Ascending aorta (tissue), 2 donors: ENCODE measurements at places on chromosomes 1 and 21.

- H3K27me3 ChIP-seq, result no peaks in the 10 kb centered on the region
- H3K27ac ChIP-seq, result no peak overlapping the region
- no peaks in the 10 kb centered on the region for H3K4me1 ChIP-seq
- no peak overlapping the region for H3K4me3 ChIP-seq
- no peaks in the 10 kb centered on the region for H3K36me3 ChIP-seq
These were observed 148.7 kb upstream of the LMO4 start for GRCh38 chr1:87179851-87180519.

GRCh38 chr1:160628799-160629263 lies 18.0 kb downstream of the SLAMF1 start:
- H3K4me3 ChIP-seq, result no peak overlapping the region
- no peak overlapping the region for H3K27ac ChIP-seq
- H3K4me1 ChIP-seq, result no peaks in the 10 kb centered on the region
- H3K27me3 ChIP-seq, result no peaks in the 10 kb centered on the region

DNA sequence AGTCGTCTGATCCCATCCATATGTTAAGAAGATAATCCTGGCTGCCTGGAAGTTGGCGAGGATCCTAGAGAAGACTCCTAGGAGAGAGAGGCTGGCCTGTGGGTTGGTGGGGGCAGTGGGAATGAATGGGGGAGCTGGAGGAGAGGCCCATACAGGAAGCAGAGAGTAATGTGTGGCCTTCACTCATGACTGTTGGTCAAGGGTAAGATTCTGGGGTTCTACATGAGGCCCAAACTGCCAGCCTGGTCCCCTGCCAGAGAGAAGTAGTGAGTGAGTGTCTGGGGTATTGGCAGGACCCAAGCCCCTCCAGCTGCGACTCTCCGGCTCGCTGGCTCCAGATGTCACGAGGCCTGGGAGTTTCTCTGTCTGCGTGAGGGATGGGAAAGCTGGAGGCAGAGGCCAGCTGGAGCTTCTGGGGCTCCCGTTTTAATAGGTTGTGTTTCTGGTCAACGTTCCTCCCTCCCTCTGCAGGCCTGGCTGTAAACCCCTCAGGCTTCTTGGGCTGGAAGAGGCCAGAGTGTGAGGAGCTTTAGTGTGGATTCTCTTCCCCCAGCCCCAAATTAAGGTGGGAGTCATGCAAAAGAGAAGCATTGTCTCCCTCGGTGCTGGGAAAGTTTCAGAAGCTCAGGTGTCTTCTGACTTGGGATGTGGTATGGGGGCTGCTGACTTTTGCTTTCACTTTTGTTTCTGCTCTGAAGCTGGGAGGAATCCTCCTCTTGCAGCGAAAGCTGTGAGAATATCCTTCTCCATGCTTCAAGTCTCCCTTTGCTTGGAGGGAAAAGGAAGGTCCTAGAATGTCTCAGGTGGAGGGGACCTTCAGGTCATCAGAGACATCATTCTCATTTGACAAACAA lies 2.6 kb downstream of the TMEM51 start:
- H3K36me3 ChIP-seq, result no peaks in the 10 kb centered on the region
- DNase-seq, result no peak
- H3K27ac ChIP-seq, result no peak overlapping the region
- no peaks in the 10 kb centered on the region for H3K4me1 ChIP-seq
- H3K27me3 ChIP-seq, result no peaks in the 10 kb centered on the region

GRCh38 chr1:61580417-61580816 lies 144.5 kb downstream of the TM2D1 start:
- H3K27ac ChIP-seq, result no peak overlapping the region
- no peaks in the 10 kb centered on the region for H3K4me1 ChIP-seq
- no peak overlapping the region for H3K4me3 ChIP-seq
- H3K27me3 ChIP-seq, result no peaks in the 10 kb centered on the region
- no peak for DNase-seq

- DNase-seq, result no peak
- H3K4me1 ChIP-seq, result peaks cover 12% of the 10 kb centered on the region
- no peaks in the 10 kb centered on the region for H3K36me3 ChIP-seq
- no peak overlapping the region for H3K4me3 ChIP-seq
- no peak overlapping the region for H3K27ac ChIP-seq
These were observed 6.3 kb downstream of the PDZK1IP1 start for GRCh38 chr1:47183308-47184089.

DNA sequence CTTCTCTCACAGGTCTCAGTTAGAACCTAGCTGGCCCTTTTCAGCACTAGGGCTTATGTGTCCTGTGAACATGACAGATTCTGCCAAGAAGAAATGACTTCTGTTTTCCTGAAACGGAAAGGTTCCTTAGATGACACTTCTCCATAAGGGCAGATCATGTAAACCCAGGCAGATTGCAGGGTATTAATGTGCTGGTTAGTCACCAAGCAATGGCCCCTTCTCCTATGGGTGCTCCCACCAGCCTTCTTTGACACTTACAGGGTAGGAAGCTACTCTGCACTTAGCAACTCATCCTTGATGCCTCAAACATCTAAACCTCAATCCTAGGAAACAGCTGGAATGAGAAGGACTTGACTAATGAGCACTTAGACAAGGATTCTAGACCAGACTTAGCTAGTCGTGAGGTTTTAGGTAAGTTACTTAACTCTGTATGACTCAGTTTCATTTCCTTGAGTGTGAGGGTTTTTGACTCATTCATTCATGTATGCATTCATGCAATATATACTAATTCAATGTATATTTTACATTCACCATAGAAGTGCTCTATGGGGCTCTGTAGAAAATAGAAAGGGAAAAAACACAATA lies 74.1 kb upstream of the PLXNA2 start:
- H3K27ac ChIP-seq, result no peak overlapping the region
- H3K36me3 ChIP-seq, result no peaks in the 10 kb centered on the region
- no peak overlapping the region for H3K4me3 ChIP-seq
- no peaks in the 10 kb centered on the region for H3K27me3 ChIP-seq

GRCh38 chr1:18290740-18291412 lies 183.3 kb downstream of the IGSF21 start:
- H3K4me1 ChIP-seq, result no peaks in the 10 kb centered on the region
- no peak overlapping the region for H3K27ac ChIP-seq
- H3K27me3 ChIP-seq, result no peaks in the 10 kb centered on the region
- no peak for DNase-seq

- no peak for DNase-seq
- H3K36me3 ChIP-seq, result no peaks in the 10 kb centered on the region
- H3K27me3 ChIP-seq, result no peaks in the 10 kb centered on the region
- H3K4me3 ChIP-seq, result no peak overlapping the region
- H3K4me1 ChIP-seq, result no peaks in the 10 kb centered on the region
These were observed 21.5 kb upstream of the LYST start for GRCh38 chr1:235888119-235888643.

- H3K27me3 ChIP-seq, result no peaks in the 10 kb centered on the region
- H3K4me1 ChIP-seq, result peaks cover 15% of the 10 kb centered on the region
- H3K4me3 ChIP-seq, result no peak overlapping the region
- peak; percentile 24 for DNase-seq
- H3K36me3 ChIP-seq, result no peaks in the 10 kb centered on the region
These were observed 67.4 kb downstream of the FOXD2 start for GRCh38 chr1:47505267-47505666.

GRCh38 chr1:167121375-167122120 lies 27.7 kb downstream of the STYXL2 start:
- H3K27me3 ChIP-seq, result no peaks in the 10 kb centered on the region
- H3K4me3 ChIP-seq, result peak overlapping the region; percentile 21
- peaks cover 22% of the 10 kb centered on the region for H3K36me3 ChIP-seq
- H3K4me1 ChIP-seq, result no peaks in the 10 kb centered on the region

DNA sequence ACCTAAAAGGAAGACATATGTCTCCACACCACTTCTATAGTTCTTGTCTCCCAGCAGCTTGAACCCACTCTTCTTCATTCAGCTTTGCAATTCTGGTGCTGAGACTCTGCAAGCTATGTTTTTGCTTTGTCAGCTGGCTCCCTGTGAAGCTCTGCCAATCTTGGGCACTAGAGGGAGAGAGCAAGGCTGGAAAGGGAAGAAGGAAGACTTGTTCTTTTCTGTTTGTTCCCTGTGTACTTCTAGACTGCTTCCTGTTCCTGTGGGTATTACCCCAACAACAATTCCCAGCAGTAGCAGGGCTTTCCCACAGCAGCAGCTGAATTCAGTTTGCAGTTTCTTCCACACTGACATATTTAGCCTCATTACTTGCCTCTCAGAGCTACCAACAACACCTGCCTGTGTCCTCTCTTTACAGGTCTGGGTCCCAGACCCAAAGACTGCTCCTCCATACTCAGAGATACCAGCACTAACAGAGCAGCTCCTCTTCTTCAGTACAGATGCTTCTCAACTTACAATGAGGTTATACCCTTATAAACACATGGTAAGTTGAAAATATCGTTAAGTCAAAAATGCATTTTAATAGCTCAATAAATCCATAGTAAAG lies 275.2 kb upstream of the NEGR1 start:
- no peak overlapping the region for H3K4me3 ChIP-seq
- no peaks in the 10 kb centered on the region for H3K36me3 ChIP-seq
- no peaks in the 10 kb centered on the region for H3K27me3 ChIP-seq
- H3K4me1 ChIP-seq, result no peaks in the 10 kb centered on the region

- no peaks in the 10 kb centered on the region for H3K4me1 ChIP-seq
- no peaks in the 10 kb centered on the region for H3K27me3 ChIP-seq
- H3K4me3 ChIP-seq, result no peak overlapping the region
These were observed 17.5 kb downstream of the ZBTB18 start for GRCh38 chr1:244068567-244068966.

- H3K27ac ChIP-seq, result no peak overlapping the region
- no peaks in the 10 kb centered on the region for H3K4me1 ChIP-seq
- H3K36me3 ChIP-seq, result peaks cover 48% of the 10 kb centered on the region
- no peak for DNase-seq
- no peaks in the 10 kb centered on the region for H3K27me3 ChIP-seq
These were observed 78.2 kb downstream of the MACF1 start for GRCh38 chr1:39282537-39283216.

DNA sequence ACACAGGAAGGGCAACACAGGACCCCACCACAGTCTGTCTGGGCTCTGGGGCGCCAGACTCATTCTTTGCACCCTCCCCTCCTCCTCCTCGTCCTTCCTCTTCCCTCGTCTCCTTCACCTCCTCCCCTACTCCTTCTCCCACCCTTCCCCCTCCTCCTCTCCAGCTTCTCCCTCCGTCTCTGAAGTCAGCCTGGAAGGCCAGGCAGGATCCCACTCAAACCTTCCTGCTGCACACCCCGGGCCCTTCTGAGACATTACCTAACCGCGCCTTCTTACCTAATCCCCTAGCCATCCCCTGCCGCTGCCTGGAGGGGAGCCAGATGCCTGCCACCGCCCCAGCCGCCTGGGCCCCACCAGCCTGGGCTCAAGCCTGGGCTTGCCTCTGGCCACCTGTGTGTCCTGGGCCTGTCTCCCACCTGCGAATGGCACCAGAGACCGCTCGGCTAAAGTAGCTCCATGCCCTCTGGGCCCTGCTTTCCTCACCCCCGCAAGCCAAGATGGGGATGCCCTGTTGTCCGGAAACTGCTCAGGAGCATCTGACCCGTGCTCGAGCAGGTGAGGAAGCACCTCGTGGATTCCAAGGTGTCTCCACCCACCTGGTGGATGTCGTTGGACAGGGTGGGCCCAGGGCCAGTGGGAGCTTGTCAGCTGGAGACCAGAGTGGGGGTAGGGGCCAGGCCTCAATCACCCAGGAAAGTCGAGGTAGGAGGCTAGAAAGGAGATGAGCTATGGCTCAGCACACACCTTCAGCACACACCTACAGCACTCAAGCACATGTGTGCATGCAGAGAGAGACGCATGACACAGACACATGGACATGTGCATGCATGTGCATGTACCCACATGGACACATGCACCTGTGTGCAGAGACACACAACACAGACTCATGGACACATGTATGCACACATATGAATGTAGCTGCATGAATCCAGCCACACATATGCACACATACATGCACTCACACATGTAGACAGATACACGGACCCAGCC lies 31.9 kb downstream of the WNT9A start:
- no peaks in the 10 kb centered on the region for H3K4me1 ChIP-seq
- H3K27ac ChIP-seq, result no peak overlapping the region
- no peak for DNase-seq
- H3K36me3 ChIP-seq, result peaks cover under 1% of the 10 kb centered on the region
- H3K27me3 ChIP-seq, result no peaks in the 10 kb centered on the region
- H3K4me3 ChIP-seq, result no peak overlapping the region

DNA sequence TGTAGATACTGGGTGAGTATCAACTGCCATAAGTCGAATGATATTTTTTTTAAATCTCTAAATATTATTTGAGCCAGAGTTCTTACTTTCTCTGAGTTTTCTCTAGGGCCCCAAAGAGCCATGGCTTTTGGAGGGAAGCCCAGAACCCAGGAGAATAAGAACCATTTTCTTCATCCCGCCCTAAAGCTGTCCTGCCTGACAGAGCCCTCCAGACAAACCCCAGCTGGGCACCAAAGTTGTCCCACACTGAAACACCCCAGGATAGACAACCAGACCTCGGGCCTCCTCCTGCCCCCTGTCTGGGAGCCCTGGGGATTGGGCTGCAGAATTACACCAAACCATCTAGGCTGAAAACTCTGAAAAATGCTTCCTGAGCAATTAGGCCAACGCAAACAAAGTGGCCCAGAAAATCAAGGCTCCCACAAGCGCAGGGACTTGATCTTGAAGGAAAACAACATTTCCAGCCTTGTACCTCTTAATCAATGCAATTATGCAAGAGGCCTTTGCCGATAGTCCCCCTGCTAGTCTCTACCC lies 113.1 kb downstream of the RRAGC start:
- H3K27ac ChIP-seq, result no peak overlapping the region
- no peaks in the 10 kb centered on the region for H3K36me3 ChIP-seq
- no peaks in the 10 kb centered on the region for H3K4me1 ChIP-seq
- no peak for DNase-seq
- no peaks in the 10 kb centered on the region for H3K27me3 ChIP-seq

GRCh38 chr1:232925421-232926220 lies 24.8 kb upstream of the NTPCR start:
- H3K27me3 ChIP-seq, result no peaks in the 10 kb centered on the region
- H3K27ac ChIP-seq, result no peak overlapping the region
- H3K4me1 ChIP-seq, result no peaks in the 10 kb centered on the region

- H3K4me1 ChIP-seq, result no peaks in the 10 kb centered on the region
- no peaks in the 10 kb centered on the region for H3K27me3 ChIP-seq
- DNase-seq, result no peak
- H3K36me3 ChIP-seq, result no peaks in the 10 kb centered on the region
- no peak overlapping the region for H3K4me3 ChIP-seq
- no peak overlapping the region for H3K27ac ChIP-seq
These were observed 336.4 kb downstream of the SMYD3 start for GRCh38 chr1:246170574-246171261.

- DNase-seq, result no peak
- no peak overlapping the region for H3K27ac ChIP-seq
- peaks cover 10% of the 10 kb centered on the region for H3K4me1 ChIP-seq
- H3K36me3 ChIP-seq, result no peaks in the 10 kb centered on the region
These were observed 149.5 kb downstream of the NOS1AP start for GRCh38 chr1:162218975-162219374.

GRCh38 chr1:59018446-59018845 lies 234.6 kb upstream of the JUN start:
- no peaks in the 10 kb centered on the region for H3K36me3 ChIP-seq
- DNase-seq, result no peak
- no peaks in the 10 kb centered on the region for H3K27me3 ChIP-seq
- H3K4me1 ChIP-seq, result no peaks in the 10 kb centered on the region
- no peak overlapping the region for H3K27ac ChIP-seq
